ENCODE measurements at places on chromosomes 7 and 10.
A peak's percentile ranks its signal among the peaks of the same experiment; 100 is the strongest.

- DNase-seq: no peak
Measured at GRCh38 chr7:74535951-74536356, 82.2 kb downstream of the GTF2IRD1 start.

GRCh38 chr10:105986912-105987635 is 1177.4 kb downstream of the SORCS1 start:
- no peak for DNase-seq

- DNase-seq: no peak
Measured at GRCh38 chr10:98411166-98411565, 3.8 kb downstream of the PYROXD2 start.

DNA sequence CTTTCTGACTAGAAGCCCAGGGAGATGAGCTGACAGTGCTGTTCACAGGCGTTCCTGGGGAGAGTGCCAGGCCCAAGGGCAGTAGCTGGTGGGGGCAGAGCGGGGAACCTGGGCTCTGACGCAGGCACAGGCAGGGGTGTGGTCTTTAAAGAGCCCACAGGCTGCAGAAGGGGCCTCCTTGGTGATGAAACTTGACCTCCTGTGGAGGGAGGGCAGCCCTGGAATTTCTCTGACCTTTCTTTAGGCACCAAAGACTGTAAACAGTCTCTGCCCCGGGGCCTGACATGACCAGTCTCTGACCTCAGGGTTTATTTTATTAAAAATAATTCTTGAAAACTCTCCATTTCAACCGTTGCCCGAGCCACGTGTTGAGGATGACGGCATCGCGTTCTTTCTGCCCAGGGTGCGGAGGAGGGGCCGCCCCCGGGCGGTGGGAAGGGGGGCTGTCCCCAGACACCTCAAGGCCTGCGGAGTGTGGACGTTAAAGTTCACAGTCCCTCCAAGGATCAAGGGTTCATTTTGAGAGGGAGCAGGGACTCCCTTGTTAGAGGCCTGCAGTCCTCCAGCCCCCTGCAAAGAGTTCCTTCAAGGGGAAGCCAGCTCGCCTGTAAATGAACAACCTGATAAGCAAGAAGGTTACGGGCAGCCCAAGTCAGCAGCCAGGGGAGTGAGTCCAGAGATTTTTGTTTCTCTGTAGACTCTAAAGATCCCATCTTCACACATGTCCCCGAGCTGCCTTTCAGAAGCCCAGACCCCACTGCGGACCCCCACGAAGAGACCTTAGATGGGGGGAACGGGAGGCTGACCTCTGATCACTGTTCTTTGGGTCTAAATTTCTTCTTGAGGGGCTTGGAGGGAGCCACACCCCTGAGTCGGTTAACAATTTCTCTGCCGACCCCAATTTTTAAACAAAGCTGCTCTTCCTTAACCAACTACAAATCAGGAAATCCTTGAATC is 128.9 kb downstream of the VIPR2 start:
- no peak for DNase-seq

- no peak for DNase-seq
Measured at GRCh38 chr7:105462765-105463420, 59.2 kb downstream of the PUS7 start.

DNA sequence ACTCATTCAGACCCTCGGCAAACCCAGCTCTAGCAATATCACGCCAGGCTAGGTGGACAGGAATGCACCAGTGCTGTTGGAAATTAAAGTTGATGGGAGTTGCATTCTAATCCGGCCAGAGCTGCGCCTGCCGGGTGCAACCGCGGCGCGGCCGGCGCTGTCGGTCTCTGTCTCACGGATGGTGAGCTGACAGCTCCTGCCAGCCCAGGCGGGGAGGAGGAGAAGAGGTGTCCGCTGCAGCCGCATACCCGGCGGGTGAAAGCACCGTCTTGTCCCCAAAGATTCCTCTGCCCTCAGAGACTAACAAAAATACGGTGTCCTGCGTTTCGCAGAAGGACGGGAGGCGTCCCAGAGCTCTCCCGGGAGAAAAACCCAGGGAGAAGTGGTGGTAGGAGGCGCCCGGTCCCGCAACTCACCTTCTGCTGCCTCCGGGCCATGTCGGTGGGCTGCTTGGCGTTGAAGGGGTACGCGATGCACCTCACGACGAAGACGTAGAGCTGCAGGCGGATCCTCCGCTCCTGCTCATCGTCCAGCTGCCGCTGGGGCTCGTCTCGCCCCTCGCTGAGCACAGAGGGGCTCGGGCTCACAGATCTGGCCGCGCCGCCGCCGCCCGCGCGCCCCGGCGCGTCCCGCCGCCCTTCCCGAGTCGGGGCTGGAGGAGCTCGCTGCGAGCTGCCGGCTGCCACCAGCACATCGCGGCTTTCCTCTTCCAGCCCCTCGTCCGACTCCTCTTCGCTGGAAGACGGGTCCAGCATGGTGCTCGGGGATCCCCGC is 490 bp downstream of the CADPS2 start:
- DNase-seq: peak; percentile 65

DNA sequence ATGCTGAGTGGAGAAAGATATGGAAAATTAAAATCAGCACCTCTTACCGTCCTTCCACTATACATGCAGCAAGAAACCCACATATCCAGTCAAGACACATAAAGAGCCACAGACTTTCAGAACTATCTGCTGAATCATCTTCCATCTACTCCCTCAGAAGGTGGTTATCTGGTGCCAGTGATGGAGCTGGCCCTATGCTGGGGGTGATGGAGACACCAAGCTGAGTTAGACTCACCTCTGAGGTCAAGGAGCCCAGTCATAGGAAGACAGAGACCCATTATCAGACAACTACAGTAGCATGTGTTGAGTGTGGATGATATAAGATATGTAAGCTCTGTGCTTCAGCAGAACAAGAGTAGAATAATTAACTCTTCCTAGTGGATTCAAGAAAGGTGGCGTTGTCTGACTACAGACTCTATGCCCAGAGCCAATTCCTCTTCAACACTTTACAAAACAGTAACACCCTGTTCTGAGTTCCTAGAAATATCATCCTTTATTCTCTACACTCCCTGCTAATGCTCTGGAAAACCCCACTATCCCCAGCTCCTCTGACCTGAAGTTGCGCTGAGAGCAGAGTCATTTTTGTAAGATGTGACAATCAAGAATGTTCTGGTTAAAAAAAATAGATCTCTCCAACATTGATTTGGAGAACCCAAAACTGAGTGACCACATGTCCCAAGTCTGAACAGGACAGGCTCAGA is 14.3 kb downstream of the CYP3A5 start:
- no peak for DNase-seq

DNA sequence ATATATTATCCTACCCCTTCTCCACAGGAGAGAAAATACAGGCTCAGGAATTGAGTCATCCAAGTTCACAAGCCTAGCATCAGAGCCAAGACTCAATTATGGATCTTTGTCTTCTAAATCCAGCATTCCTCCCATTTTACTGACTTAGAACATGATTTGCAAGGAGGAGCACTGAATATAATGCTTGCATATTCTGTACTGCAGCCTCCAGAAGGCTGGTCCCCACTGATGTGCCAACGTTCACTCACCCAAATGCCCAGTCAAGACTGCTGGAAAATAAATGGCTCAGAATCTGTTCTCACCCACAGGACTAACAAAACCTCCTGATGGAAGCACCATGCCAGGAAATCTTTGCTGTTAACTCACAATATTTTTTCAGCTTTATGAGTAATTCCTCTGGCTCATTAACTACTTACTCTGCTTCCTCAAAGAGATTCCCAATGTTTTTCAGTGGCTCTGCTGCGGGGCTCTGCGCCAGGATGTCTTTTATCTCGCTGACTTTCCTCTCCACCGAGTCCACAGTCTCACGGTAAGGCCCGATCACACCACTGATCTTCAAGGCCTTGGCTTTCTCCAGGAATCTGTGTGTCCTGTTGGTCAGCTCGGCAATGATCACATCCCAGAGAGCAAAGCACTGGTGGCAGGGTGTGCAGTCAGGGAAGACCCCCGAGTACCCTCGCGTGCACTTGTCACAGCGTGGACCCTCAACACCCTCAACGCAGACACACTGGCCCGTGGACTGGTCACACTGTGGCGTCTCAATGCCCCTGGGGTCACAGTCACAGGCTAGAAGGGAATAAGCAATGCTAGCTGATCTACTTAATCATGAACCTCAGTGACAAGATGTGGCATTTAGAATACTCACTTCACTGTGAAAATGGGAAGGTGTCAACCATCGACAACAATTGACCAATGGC is 48.8 kb downstream of the DLD start:
- no peak for DNase-seq

DNA sequence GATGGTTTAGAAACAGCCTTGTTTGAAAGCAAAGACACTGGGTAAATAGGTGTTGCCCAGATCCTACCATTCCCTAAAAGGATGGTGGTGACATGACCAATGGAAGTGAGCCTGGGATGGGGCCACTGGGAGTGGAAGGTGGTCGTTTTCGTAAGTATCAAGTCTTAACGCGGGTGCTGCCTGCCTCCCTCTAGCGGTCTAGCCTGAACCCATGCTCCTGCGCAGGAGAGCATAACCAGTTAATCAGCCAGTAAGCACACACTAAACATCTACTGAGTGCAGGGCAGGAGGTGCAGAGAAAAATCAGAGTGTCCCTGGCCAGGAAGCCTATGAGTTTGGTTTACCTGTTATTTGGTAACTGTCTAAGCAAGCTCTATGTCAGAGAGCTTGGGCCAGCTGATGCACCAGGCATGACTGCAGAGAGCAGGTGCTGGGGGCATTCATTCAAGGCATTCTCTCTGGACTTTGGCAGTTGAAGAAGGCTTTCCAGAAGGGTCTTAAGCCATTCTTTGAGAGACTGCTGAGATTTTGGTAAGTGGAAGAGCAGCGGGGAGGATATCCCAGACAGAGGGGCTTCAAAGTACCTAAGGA is 930 bp downstream of the GARIN1A start:
- DNase-seq: peak; percentile 68

DNA sequence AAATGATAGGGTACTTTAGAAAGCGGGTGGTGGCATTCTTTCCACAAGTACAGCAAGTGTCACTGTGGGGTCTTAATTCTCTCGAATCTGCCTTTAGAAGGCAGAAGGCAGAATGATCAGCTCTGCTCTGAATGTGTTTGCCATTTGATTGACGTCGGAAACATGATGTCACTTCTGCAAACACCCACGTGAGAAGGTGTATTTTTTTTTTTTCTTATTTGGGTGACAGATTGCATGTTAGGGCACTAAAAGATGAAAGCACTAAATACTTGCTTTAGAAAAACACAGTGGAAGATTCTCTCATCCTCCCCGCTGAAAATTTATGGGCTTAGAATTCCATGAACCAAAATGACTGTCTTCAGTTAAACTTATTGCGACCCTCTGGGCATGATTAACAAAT is 150.2 kb downstream of the TCF7L2 start:
- no peak for DNase-seq

Data from iPS-NIHi11 (cell line).